ENCODE measurements at places on chromosomes 16 and 17. TPM values are rescaled to one million over a fixed set of nuclear protein-coding genes. Genes with fewer than 3 reads are reported as not detected.
A peak's percentile ranks its signal among the peaks of the same experiment; 100 is the strongest.

SEPTIN12 gene
- polyA plus RNA-seq, result not detected

DNA sequence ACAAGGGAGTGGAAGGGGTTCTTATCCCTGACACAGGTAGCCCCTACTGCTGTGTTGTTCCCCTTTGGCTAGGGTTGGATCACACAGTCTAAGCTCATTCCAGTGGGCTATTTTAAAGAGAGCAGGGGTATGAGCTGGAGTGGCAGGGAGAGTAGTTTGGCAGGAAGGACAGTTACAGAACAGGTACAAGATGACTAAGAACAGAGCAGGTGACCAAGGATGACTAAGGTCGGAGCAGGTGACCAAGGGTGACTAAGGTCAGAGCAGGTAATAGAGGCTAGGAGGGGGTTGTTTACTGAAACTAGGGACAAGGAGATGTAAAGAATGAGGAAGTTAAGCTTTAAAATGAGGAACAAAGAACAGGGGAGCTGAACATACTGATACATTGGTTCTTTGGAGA, 58.8 kb downstream of the UTP18 start:
- DNase-seq, result no peak

KRT27 gene
- polyA plus RNA-seq, result not detected

GRCh38 chr17:13601776-13602551, at the start of gene HS3ST3A1:
Gene HS3ST3A1, minus strand, starts transcription at chr17:13601929. Its CDS starts 800 bp downstream, at chr17:13601129.
- peak; percentile 81 for DNase-seq

DNA sequence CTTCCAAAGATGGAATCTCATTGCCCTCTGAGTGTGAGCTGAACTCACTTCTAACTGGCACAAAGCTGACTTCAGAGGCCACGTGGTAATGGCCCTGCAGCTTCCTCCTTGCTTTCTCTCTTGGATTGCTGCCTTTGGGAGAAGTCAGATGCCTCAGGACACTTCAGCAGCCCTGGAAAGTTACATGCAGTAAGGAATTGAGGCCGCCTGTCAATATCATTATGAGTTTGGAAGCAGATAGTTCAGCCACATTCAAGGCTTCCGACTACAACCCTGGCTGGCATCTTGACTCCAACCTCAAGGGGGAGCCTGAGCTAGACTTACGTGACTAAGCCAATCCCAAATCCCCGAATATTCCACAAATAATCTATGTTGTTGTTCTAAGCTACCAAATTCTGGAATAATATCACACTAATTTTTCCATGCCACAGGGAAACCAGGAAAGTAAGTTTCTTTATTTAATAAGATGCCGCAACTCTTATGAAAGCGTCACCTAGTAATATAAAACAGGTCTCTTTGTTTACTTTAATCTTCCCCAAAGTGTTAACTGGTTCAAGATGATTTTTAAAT, 13.6 kb downstream of the CEP20 start:
- DNase-seq, result peak; percentile 77

DNA sequence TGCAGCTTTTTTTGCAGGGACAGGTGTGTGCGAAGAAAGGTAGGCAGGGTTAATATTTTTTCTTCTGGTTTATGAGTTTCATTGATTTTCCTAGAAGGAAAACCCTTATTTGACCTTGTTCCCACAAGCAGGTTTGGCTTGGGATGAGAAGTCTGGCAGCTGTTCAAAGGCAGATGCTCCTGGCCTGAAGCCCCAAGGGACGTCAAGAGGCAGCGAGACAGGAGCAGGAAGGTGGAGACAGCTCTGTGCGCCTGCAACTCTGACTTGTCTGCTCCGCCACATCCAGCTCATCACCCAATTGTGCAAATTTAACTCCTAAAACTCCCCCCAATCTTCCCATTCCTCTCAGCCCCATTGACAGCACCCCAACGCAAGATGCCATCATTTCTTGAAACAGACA, 136.8 kb upstream of the XYLT1 start:
- no peak for DNase-seq

DNA sequence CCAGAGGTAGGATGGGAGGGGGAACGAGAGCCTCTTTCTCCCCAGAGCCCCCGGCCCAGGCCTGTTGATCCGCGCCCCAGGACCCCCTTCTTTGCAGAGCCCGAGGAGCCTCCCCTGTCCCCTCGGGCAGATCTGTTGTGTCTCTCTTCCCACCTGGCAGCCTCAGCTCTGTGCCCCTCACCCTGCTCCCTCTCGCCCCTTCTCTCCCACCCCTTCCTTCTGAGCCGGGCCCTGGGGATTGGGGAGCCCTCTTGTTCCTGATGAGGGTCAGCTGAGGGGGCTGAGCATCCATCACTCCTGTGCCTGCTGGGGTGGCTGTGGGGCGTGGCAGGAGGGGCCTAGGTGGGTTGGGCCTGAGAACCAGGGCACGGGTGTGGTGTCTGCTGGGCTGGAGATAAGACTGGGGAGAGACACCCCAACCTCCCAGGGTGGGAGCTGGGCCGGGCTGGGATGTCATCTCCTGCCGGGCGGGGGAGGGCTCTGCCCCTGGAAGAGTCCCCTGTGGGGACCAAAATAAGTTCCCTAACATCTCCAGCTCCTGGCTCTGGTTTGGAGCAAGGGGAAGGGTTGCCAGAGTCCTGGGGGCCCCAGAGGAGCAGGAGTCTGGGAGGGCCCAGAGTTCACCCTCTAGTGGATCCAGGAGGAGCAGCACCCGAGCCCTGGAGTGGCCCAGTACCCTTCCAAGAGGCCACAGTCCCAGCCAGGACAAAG, 65.4 kb downstream of the MRC2 start:
- DNase-seq, result no peak

GP1BA gene
- polyA plus RNA-seq, result not detected

DNA sequence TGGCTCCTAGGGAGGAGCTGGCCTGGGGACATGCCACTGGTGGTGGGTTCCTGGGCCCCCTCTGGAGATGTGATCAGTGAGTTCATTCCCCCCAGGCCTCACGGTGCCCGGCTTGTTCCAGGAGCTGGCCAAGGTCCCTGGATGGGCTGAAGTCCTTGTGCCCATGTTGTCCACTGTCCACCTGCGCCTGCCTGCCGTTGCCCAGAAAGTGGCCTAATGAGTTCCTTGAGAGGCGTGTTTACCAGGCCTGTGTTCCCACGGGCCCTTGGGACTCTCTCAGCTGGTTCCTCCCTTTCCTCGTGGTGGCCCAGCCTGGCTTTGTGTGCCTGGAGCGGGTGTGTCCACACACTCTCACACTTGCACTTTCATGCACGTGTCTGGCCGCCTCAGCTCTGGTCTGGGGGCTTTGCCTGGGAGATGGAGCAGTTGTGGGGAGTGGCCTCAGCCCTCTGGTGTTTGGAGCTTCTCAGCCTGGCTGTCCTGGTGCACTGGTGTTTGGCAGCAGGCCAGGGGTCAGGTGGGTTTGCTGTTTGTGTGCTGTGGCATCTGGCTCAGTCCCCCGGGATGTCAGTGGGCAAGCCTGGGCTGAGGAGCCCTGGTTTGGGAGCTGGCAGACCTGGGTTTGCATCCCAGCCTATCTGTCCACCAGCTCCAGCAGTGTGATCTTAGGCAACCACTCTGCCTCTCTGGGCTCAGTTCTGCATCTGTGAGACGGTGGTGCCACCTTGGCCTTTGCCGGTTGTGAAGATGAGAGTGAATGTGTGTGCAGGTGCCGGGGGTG, 18.0 kb downstream of the ADCY7 start:
- no peak for DNase-seq

EVPLL gene
- not detected for polyA plus RNA-seq

CSH2 gene
- not detected for polyA plus RNA-seq
